ENCODE measurements at places on chromosomes 1 and 21.

DNA sequence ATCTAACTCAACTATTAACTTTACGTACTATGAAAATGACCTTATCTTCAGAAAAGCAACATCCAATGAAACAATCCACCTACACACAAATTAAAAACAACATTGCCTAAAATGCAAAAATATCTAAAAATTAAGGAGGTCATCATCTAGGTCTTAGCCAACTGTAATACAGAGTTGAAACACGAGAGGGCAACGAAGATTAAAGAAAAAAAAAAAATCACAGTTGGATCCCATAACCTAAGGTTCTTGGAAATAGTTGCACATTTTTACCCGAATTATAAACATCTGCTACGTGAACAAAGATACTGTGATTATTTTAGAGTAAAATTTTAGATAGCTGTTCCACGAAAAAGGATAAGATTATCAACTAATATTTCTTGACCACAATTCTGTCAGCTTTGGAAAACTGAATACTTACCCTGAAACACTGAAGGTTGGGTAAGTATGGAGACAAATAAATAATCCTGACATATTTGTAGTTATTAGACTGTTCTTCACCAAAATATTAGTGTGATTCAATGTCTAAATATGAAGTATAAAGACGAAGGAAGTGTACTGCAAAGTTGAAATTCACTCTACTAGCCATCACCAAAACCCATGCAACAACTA, 88.0 kb upstream of the AK4 start:
- DNase-seq, result no peak

DNA sequence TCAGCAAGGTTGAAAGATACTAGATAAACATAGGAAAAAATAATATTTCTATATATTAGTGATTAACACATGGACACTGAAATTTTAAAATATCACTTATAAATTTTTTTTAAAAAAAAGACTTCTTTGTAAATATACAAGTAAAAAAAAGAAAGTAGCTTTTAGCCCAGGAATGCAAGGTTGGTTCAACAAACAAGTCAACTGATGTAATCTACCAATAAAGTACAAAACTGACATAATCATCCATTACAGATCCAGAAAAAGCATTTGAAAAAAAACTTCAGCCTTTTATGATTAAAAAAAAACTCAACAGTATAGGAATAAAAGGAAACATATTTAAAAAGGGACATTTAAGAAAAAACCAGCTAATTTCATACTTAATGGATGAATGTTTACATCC, 48.4 kb downstream of the TRMT1L start:
- no peak for DNase-seq

- DNase-seq, result no peak
These were observed 96.7 kb downstream of the DYRK1A start for GRCh38 chr21:37463083-37463801.

DNA sequence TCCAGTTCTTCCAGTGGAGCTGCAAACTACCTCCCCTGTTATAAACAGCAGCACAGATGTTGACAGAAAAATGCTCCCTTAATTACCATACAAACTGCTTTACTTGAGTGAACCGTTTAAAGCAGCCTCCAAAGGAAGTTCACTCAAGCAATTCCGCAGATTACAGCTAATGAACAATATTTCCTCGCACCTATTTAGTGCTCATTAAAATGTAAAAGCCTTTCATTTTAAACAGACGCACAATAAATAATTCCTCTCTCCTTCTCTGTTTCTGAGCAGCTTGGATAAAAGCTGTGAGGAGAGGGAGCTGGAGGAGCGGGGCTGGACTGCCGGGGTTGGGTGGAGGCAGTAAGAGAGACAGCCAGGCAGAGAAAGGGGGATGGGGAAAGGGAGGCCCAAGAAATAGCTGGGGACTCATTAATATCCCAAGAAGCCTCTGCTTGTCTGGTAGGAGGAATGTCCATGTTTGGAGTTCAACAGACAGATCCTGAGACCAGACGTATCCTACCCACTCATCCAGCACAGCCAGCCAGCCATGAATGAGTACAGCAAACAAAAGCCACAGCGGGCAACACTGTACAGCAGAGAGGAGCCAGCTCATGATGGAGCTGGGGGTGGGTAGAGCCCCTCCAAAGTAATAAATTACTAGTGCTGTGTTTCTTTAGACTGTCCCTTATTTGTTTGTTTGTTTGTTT, 227.7 kb downstream of the GPATCH2 start:
- no peak for DNase-seq

DNA sequence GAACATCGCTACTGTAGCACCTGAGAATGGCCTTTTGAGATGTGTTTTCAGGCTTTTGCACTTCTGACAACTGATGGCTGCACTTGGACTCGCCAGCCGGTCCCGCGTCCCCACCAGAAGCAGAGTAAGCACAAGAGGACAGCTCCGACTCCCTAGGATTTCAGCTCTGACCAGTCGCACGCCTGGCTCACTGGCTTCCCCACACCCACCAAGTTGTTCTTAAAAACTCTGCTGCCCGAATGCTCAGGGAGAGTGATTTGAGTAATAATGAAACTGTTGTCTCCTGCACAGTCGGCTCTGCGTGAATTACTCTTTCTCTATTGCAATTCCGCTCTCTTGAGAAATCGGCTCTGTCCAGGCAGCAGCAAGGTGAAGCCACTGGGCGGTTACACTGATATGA, 40.2 kb upstream of the NLRP3 start:
- DNase-seq, result no peak

DNA sequence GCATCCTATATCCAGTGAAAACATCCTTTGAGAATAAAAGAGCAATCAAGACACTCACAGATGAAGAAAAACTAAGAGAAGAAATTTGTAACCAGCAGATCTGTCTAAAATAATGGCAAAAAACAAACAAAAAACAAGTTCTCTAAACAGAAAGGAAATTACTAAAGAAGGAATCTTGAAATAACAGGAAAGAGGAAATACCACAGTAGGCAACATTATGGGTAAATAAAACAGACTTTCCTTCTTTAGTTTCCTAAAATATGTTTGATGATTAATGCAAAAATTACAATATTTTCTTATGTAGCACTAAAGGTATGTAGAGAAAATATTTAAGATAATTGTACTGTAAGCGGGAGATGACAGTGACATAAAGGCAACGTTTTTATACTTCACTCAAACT, 23.5 kb downstream of the SLC19A1 start:
- DNase-seq, result no peak

Measured in activated naive CD4-positive, alpha-beta T cell treated with Interleukin-2 at 50 U/mL for 16 hours (primary cell).